Stimulated activated CD4-positive, alpha-beta T cell treated with anti-CD3 and anti-CD28 coated beads, Interleukin-12 subunit alpha, Interleukin-12 subunit beta, amount 100 ng/mL, for 24 hours (primary cell): ENCODE measurements at places on chromosomes 16 and 17.

GRCh38 chr17:5785338-5785737 lies 201.0 kb upstream of the NLRP1 start:
- DNase-seq = no peak

GRCh38 chr17:27889711-27890251 lies 3.4 kb downstream of the LYRM9 start:
- no peak for DNase-seq

DNA sequence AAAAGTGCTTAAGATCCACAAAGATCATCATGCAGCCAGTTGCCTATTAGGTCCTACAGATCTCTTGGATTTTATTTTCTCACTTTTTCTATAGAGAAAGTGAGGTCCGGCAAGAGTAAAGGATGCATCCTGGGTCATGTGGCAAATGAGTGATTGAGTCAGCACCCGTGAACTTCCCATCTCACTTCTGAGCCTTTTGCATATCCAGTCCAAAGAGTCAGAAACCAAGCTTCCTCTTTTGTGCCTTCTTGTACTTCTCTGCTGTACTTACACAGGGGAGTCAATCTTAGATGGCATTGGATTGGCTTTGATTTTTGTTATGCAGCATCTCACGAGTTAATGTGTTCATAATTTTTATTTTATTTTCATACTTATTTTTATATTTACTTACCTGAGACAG lies 114.2 kb upstream of the IRX5 start:
- no peak for DNase-seq

- DNase-seq = no peak
These were observed 74.2 kb downstream of the VPS53 start for GRCh38 chr17:640436-640835.

DNA sequence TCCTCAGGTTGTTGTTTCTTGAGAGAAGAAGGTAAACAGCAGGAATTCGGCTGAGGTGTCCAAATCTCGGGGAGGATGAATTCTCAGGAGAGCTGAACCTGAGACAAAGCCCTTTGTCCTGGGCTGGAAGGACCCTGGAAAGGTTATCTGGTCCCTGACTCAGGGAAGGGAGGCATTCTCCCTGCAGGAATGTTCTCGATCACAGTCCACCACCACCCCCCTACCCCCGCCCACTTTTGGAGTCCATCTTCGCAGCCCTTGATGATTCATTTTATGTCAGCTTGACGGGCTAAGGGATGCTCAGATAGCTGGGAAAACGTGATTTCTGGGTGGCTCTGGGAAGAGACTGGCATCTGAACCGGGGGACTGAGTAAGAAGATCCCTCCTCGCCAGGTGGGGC lies 1.4 kb upstream of the CEP295NL start:
- no peak for DNase-seq
